Urinary bladder (tissue), 4 donors: ENCODE measurements at places on chromosomes 7 and 10. TPM values are rescaled to one million over a fixed set of nuclear protein-coding genes. Genes with fewer than 3 reads are reported as not detected.

- no peak for DNase-seq
Measured at GRCh38 chr7:157498657-157499056, 161.9 kb downstream of the DNAJB6 start.

The CNPY1 gene
- not detected for polyA plus RNA-seq

GRCh38 chr10:102505462-102506115, 1.8 kb downstream of the SUFU start:
- no peak for DNase-seq

DNA sequence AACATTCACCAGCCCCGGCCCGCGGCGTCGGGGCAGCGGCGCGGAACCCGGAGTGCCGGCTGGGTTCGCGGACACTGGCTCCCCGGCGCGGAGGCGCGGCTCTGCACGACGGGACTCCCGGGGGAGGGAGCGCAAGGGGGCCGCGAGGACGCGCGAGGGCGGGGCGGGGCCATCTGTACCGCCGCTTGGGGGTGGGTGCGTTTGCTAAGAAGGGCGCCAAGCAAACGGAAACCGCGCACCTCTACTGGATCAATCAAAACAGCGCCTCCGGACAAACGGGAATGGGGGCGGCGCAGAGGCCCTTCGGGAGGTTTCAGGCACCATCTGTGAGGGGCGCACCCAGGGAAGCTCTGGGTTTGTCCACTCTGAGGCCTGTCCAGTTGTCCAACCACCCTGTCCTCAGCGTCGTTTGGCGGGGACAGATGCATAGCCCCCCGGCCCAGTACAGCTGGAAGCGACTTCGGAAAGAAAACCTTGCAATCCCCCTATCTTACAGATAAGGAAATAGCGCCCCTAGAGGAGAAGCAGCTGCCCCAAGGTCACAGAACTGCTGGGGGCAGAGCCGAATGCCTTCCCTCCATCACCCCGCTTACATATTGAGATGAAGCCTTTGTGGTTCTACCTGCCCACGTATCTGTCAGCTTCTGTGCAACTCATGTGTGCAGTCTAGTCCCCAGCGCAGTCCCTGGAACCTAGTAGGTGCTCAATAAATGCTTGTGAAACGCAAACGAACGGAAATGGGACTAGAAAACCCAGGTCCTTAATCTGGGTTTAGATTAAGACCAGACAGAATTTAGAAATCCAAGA, 10.7 kb upstream of the SLIT1 start:
- no peak for DNase-seq

The MEIG1 gene
- 0.22 TPM for polyA plus RNA-seq
